Nasal cavity respiratory epithelium epithelial cell of viscerocranial mucosa (primary cell): ENCODE measurements at places on chromosomes 5 and 9. TPM values are rescaled to one million over a fixed set of nuclear protein-coding genes. Genes with fewer than 3 reads are reported as not detected.

NUDT12 gene
- 16.7 and 16.9 TPM in 2 replicates for total RNA-seq

FAM81B gene
- total RNA-seq = not detected in 2 replicates

SMIM3 gene
- total RNA-seq = 12.5 and 14.7 TPM in 2 replicates

PTGES gene
- 7.2 and 11.0 TPM in 2 replicates for total RNA-seq

IL3 gene
- not detected in 2 replicates for total RNA-seq

FGD3 gene
- 0.34 and 1.9 TPM in 2 replicates for total RNA-seq

POU5F2 gene
- total RNA-seq = 0.34 and 1.7 TPM in 2 replicates

ADRB2 gene
- total RNA-seq = 20.8 and 24.4 TPM in 2 replicates

SPINK13 gene
- not detected in 2 replicates for total RNA-seq

CDH9 gene
- not detected in 2 replicates for total RNA-seq

CAMK2A gene
- total RNA-seq = 0.34 and 1.00 TPM in 2 replicates

CTXN3 gene
- not detected in 2 replicates for total RNA-seq

PCDHGB6 gene
- 0.68 and 4.0 TPM in 2 replicates for total RNA-seq

EFNA5 gene
- 6.8 and 18.7 TPM in 2 replicates for total RNA-seq

SYK gene
- 27.7 and 28.4 TPM in 2 replicates for total RNA-seq

LTC4S gene
- total RNA-seq = 0.34 TPM in 1 of 2 replicates, not detected in the other

ARL14EPL gene
- not detected in 2 replicates for total RNA-seq

CEL gene
- total RNA-seq = 0.34 and 5.8 TPM in 2 replicates

IGFBPL1 gene
- total RNA-seq = 0.07 TPM in 1 of 2 replicates, not detected in the other

MORN5 gene
- total RNA-seq = not detected in 2 replicates

LOX gene
- total RNA-seq = 0.34 and 17.3 TPM in 2 replicates

PCDHGA12 gene
- 0.68 and 2.2 TPM in 2 replicates for total RNA-seq

ELP1 gene
- 55.0 and 64.6 TPM in 2 replicates for total RNA-seq

ABO gene
- total RNA-seq = 0.14 TPM in 1 of 2 replicates, not detected in the other

HK3 gene
- under 0.01 TPM in 1 of 2 replicates, not detected in the other for total RNA-seq

SOHLH1 gene
- total RNA-seq = not detected in 2 replicates

NTNG2 gene
- not detected in 2 replicates for total RNA-seq

TAS2R1 gene
- total RNA-seq = not detected in 2 replicates

PRR7 gene
- 3.1 and 4.8 TPM in 2 replicates for total RNA-seq

PCDHA12 gene
- total RNA-seq = under 0.01 and 3.8 TPM in 2 replicates

TEX48 gene
- total RNA-seq = not detected in 2 replicates

SNCB gene
- total RNA-seq = 0.34 TPM in 1 of 2 replicates, not detected in the other
